ENCODE measurements at places on chromosomes 6 and 20.

GRCh38 chr6:108588586-108588985 lies 27.9 kb downstream of the FOXO3 start:
- DNase-seq = no peak

DNA sequence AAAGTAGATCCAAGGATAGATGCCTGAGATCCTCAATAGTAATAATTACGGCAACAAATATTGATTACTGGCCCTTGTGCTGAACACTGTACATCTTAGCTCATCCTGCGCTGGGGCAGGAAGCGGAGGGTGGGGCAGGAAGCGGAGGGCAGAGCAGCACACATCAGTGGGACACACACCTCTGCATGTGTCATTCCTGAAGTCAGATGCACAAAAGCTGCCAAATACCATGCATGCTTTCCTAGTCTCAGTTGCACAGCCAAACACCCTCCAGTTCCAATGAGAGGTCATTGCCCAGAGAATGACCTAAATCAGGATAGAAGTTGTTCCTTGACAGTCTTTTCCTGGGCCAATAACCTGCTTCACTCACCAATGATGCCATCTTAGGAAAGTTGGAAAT lies 74.4 kb upstream of the FOXC1 start:
- no peak for DNase-seq

GRCh38 chr6:55175078-55176049 lies 1.0 kb downstream of the HCRTR2 start:
- no peak for DNase-seq

- no peak for DNase-seq
These were observed 8.6 kb upstream of the DEFB110 start for GRCh38 chr6:50030350-50030749.

- no peak for DNase-seq
These were observed 17.9 kb upstream of the ANKRD60 start for GRCh38 chr20:58246346-58246745.

DNA sequence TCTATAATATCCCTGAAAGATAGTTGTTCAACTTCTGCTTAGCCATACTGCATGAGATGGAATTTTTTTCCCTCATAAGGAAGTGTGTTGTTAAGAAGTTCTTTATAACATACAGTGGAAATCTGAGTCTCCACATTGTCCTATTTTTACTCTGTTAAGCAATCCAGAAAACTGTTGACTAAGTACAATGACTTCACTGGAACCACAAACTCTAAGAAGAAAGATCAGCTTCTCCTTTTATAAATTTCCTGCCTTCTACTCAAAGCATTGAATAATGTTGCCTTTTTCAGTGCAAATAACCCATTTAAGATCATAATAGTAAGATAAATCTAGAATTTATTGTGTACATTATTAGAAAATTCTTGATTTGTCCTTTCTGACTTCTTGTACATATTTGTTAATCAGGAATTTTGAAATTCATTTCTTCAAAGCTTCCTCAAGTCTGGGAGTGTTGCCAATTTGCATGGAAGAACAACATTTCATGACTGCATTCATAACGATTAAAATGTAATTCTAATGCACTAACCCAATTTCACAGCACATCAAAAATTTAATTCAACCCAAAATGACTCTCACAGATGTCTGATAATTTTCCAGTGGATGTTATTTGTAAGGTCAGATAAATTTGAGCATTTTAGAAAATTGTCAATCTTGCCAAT lies 45.6 kb upstream of the ANKEF1 start:
- DNase-seq = no peak

DNA sequence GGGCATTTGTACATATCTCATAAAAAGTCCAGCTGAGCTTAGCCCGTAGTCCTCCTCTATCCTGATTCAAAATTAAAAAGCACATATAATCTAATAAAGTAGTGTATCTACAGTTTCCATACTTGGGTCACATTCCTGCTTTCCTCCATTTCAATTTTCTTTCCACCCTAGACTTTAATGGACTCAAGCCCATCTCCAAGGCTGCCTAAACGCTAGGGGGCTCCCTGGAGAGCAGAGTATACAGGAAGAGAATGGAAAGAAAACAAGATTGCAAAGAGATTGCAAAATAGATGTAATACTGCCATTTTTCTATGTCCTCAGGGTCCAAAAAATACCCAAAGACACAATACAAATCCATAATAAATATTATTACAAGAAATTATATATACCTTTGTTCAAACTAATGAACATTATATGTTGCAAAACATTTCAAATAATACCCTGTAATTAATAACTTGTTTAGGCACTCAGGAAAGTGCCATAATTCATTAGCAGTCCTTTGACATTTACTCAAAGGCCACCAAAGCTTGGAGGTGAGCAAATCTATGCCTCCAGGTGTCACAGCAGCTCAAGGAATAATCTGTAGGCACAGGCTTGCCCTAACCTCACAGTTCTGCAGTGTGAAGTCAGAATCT lies 2.4 kb upstream of the MCM3 start:
- DNase-seq = no peak

- no peak for DNase-seq
These were observed 30.2 kb downstream of the TRAM2 start for GRCh38 chr6:52546678-52547077.

GRCh38 chr6:165822501-165822900 lies 159.5 kb upstream of the PDE10A start:
- no peak for DNase-seq

DNA sequence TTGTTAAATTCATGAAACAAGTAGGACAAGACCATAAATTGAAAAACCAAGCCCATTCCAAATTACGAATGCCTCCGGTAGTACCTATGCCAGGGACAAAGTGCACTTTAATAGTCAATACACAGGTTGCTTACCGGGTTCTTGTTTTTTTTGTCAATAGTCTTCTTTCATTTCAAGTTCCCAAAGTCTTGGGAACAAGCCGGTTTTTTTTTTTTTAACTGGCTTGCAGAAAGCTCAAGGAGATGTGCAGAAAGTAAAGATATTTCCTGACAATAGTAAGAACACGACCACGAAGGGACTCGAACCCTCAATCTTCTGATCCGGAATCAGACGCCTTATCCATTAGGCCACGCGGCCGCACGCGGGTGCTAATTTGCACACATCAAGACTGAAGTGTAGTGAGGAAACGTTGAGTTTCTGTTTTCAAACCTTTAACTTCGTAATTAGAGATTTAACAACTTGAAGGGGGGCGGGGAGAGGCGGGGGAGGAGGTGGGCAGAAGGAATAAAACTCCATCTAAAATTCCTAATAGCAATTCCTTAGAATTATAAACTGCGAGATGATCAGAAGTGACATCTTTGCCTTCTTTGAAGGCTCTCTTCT lies 181.0 kb downstream of the TRIM27 start:
- DNase-seq = no peak

- DNase-seq = no peak
These were observed 1.3 kb upstream of the SDCBP2 start for GRCh38 chr20:1330075-1330830.

DNA sequence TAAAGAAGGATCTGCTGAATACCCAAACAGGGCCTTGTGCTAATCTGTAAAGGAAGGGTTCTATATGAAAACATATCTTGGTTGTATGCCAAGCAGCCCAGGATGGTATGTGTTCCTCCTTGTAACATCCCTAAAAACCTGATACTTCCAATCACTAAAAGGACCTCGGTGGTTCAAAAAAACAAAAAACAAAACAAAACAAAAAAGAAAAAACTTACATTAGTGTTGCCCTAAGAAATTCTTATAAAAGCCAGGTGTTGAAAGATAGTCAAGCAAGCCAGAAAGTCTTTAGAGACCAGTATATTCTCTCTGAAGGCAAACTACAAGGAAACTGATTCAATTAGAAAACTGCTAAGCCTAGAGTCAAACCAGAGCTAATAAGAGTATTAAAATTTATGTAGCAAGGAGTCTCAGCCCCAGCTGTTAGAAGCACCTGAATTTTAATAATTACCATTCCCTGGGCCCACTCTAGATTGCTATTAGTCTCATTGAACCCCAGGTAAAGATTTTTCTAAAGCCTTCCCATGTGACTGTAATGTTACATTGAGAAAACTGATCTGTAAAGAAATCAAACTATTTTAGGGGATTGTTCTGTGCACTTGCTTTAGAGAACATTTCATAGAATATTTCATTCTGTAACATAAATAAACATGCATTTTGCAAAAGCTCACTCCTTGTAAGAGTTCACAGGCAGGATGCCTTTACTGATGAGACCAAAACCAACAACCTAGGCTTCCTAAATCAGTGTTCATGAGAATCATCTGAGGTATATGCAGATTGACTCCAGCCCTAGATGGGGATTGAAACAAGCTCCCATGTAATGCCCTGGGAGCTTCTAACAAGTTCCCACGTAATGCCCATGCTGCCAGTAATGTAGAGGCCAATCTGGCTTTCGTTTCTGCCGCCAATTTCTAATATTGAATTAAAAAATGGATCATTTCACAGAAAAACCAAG lies 95.2 kb upstream of the BTN3A2 start:
- no peak for DNase-seq
